ENCODE measurements at places on chromosomes 3 and 15.

DNA sequence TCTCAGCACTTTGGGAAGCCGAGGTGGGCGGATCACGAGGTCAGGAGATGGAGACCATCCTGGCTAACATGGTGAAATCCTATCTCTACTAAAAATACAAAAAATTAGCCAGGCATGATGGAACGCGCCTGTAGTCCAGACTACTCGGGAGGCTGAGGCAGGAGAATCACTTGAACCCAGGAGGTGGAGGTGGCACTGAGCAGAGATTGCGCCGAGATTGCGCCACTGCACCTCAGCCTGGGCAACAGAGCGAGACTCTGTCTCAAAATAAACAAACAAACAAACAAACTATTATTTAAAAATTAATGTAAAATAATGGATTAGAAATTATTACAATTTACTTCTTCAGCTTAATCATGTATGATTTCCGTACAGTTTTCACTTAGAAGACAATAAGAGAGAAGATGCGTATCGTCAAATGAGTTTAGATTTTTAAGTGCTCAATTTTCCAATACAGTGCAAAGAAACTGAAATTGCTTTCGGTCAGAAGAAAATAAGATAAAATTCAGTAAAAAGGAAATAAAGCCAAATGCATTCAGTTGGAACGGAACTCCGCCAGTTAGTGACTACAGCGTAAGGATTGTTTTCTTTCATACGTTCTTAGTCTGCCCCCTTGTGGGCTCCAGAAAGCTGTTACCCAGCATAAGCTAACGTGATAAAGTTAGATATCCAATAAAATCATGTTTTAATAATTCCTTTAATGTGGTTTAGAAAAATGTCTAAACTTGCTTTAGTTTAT is 24.8 kb downstream of the AADAC start:
- DNase-seq = no peak

DNA sequence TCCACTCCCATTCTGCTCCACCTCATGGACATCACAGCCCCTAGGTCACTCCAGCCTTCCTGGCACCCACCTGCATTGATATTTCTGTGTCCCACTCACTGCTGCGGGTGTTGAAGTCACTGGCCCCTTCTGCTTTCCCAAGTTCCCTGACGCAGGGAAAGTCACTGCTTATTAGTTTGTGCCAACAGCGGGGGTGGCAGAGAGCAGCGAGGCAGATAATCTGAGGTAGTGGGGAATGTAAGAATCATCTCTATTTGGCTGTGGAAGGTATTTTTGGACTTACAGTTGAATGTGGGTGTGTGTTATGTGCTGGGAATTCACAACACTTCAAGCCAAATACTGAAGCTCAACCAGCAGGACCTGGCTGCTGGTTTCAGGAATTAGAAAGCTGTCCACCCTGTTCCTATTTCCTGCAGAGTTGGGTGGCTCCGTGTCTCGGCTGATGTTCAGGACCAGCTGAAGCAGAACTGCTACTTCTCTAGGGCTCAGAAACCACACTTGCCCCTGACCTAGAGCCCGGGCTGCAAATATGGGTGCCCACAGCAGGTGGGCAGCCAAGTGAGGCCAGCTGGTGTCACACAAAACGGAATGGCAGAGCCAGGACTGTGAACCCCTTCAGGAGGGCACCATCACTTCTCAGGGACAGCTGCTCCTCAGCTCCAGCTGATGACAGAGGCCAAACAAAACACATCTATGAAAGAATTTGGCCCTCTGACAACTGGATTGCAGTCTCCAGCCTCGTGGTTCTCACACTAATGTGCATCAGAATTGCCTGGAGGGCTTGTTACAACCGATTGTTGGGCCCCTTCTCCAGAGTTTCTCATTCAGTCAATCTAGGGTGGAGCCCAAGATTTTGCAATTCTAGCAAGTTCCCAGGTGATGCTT is 57.7 kb downstream of the SEMA5B start:
- no peak for DNase-seq

DNA sequence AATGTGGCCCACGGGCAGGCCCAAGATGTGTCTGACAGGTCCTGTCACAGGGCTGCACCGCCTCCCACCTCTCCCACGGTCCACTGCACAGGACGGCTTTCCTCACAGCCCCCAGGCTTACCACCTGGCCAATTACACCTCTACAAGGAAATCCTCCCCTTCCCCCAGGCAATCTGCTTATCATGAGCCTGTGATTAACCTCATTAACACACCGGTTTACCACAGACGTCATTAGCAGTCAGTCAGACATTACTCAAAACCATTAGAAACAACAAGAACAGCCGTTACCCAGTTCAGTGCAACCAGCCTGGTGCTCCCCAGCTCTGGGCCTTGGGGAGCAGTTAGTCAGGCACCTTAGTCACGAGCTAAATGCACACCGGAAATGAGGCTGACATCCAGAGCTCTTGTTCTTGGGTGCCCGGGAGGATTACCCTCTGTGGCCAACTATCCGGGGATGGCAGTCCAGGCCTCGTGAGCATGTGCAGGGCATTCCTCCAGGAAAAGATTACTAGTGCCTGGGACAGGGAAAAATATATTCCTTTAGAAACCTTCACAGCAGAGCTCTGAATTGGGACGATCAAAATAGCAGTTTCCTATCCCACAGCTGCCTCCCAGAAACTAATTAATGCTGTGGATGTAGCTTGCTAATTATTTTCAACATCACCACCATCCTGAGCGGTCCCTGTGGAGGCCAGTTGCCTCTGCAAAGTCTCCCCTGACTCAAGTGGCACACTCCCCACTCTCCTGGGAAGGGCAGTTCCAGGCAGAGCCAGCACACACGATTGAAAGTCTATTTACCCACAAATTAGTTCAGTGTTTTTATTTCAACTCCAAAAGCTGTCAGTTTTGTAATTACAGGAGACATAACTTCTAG is 117.4 kb upstream of the ZBED2 start:
- no peak for DNase-seq

DNA sequence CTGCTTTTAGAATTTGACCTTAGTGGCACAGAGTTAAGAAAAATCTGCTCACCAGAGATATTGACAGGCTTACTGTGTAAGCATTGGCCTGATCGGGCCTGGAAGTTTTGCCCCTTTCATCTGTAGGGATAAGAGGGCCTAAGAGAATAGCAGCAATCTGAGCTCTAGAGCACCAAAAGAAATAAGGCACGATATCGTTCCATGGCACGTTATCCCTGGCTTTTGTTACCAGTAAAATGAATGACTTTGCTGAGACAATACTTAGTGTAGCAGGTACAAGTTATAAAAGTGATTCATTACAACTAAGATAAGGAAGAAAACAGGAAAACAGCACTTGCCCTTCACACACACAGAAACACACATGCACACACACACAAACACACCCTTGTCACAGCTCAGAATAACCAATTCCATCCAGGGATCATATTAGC is 5.0 kb downstream of the THBS1 start:
- DNase-seq = no peak

- no peak for DNase-seq
Observed at GRCh38 chr3:141126661-141127343, 75.7 kb downstream of the SPSB4 start.

DNA sequence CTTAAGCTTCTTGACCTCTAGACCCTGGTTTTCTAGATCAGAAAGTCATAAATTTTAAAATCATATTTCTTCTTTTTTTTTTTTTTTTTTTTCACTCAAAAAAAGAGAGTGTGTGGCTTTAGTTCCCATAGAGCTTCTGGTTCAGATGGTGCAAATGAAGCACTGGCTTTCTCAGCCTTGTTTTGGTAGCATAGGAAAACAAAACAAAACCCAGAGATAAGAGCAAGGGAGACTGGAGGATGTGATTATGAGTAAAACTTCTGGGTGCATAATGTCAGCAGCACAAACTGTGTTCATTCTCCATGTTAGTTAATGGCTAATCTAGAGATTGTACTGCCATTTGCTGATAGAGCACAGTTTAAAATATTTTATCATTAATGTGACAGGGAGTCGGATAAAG is 55.4 kb downstream of the RARB start:
- no peak for DNase-seq

- no peak for DNase-seq
Observed at GRCh38 chr3:81581966-81582599, 179.4 kb downstream of the GBE1 start.

GRCh38 chr3:40108643-40109042 is 200.9 kb upstream of the EIF1B start:
- DNase-seq = no peak

DNA sequence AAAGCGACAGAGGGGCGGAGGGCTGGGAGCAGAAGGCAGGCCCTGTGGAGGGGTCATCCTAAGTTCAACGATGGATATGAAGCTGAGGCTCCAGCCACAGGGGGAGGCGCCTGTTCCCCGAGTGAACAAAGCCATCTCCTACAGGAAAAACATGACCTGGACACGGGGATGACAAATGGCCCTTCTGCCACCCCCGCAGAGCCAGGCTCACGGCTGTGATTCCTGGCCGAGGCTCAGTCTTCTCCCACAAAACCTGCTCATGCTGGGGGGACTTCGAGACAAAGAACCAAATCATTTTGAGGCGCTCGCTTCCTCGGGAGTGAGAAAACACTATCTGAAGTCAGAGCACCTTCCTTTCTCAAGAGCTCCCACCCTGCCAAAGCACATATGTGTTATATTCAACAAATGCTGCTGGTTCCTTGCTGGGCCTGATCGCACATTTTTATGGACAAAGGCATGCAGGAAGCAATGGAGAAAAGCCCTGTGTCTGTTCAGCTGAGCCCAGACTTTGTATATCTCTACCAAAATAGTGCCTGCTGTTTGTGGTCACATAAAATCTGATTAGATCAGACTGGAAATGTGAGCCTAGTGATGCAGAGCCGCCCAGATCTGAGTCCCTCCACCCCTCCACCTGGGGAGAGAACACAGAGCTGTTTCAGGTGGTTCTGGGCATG is 5.6 kb downstream of the RBP1 start:
- DNase-seq = no peak

- no peak for DNase-seq
Observed at GRCh38 chr3:72123908-72124441, 339.0 kb upstream of the PROK2 start.

DNA sequence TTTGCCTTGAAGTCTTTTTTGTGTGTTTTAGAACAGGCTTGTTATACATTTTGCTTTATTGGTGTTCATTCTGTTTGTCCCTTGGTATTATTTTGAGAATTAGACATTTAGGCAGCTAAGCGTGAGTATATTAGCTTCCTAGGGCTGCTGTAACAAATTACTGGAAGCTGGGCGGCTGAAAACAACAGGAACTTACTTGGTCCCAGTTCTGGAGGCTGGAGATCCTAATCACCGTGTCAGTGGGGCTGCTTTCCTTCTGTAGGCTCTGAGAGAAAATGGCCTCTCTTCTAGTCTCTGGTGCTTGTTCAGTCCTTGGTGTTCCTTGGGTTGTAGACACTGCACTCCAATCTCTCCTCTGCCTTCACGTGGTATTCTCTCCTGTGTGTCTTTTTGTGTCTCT is 142.3 kb downstream of the KLHL25 start:
- DNase-seq = no peak

GRCh38 chr15:72339777-72340177 is 19.8 kb upstream of the CELF6 start:
- DNase-seq = no peak

GRCh38 chr3:58833491-58833890 is 166.9 kb upstream of the FAM3D start:
- no peak for DNase-seq

DNA sequence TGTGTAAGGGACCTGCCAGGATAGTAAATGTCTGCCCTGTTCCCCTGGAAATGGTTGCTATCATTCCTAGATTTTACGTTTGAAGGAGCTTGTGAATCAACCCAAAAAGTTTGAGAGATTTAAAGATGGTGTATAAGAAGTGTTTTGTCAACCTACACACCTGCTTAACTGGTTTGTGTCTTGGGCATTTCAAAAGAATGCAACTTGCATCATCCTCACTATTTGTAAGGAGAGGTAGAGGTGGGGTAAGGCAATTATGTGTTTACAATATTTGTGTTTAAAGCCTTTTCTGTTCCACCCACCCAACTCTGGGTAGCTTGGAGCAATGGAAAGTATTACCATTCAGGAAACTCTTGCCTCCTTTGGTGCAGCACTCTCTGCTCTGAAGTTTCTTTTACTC is 314.2 kb upstream of the RARB start:
- DNase-seq = no peak

DNA sequence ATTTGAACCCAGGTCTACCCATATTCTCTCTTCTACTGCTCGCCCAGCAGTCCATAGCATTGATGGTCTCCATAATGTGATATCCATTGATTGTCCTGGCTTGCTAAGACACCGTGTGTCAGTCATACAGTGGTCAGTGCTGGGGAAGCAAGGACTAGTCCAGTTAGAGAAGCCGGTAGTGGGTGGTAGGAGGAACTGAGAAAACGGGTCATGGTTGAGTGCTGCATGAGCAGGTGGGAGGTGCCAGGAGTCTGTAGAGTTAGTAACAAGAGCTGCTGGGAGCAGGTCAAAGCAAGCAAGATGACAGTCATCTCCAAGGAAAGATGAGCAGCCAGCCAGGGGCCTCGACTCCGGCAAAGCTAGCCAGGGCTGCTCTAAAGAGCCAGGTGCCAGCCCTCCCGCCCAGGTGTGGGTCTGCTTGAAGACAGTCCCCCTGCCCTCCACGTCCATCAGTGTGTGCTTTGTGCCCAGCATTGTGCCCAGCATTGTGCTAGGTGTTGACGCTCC is 29.5 kb upstream of the USP3 start:
- DNase-seq = no peak

DNA sequence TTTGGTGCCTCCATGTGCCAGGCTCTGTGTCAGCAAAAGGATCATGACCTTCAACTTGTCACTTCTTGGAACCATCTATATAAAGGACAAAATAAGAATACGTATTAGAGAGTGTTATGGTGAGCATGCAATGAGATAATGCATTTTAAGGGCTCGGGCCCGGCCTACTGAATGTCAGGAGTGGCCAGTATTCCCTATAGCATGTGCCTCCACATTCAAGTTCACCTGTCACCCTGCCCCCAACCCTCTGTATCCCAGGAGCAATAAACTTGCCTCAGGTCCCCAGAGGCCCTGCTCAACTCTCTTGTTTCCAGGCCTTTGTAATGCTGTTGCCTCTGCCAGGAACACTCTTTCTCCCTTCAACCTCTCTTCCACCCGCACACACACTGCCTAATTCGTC is 90.2 kb upstream of the SLC6A11 start:
- DNase-seq = no peak

GRCh38 chr3:23117856-23118255 is 85.3 kb upstream of the UBE2E2 start:
- no peak for DNase-seq

DNA sequence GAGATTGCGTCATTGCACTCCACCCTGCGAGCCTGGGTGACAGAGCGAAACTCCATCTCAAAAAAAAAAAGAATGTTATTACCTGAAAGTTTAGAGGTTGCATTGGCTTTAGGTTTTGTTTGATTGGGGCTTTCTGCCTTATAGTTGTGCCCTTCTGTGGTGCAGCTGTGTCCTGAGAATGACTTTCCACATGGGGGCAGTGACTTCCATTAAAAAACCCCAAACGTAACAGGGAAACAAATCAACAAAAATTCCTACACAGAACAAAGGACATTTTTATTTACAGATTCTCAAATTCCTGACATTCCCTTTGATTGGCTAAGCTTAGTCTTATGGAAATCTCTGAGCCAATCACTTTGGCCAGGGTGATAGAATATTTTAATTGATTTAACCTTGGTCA is 154.1 kb upstream of the GPR149 start:
- DNase-seq = no peak

GRCh38 chr15:57427367-57427821 is 51.1 kb downstream of the CGNL1 start:
- DNase-seq = no peak

Data from activated naive CD4-positive, alpha-beta T cell (primary cell).